GM13977 (cell line): ENCODE measurements at places on chromosomes 6 and 20.

GRCh38 chr6:149168968-149169367 is 148.5 kb upstream of the TAB2 start:
- DNase-seq = no peak

- DNase-seq = no peak
Measured at GRCh38 chr6:156427345-156427744, 349.8 kb upstream of the ARID1B start.

GRCh38 chr20:36084897-36085613 is 69.5 kb upstream of the EPB41L1 start:
- DNase-seq = no peak

DNA sequence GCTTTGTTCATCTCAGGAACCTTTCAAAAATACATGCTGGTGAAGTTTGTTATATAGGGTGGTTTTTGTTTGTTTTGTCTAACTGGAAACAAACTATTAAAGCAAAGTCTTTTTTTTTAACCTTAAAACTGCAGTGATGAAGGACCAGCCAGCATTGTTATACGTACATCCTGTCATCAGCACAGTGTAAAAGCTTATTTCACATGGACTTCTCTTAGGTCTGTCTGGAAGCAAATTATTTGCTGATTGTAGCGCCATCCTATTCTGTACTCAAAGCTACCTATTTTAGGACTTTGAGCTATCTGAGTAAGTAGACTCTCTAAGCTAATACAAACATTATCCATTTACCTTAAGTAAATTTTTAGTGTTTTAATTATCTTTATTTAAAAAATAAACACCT is 61.7 kb downstream of the SNX9 start:
- DNase-seq = no peak

DNA sequence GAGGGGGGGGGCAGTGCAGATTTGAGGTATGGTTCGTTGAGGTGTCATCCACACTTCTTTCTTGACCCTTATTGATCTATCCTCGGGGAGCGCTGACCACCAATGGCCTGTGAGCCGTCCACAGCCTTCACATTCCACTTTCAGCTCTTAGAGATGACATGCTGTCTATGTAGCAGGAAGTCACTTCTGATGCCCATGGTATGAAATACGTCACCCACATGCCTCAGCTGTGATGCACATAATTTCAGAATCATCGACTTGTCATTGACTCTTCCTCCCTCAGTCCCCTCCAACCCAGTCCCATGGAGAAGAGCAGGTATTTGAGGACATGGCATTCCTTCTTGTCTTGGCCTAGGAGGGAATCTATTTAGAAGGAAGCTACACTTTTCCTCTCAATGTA is 4.7 kb upstream of the ADGRF5 start:
- no peak for DNase-seq

- DNase-seq = no peak
Measured at GRCh38 chr20:277496-277781, 13.1 kb downstream of the C20orf96 start.

GRCh38 chr6:100664274-100665040 is 199.7 kb upstream of the SIM1 start:
- no peak for DNase-seq

GRCh38 chr6:82687855-82688254 is 324.2 kb downstream of the TPBG start:
- no peak for DNase-seq

DNA sequence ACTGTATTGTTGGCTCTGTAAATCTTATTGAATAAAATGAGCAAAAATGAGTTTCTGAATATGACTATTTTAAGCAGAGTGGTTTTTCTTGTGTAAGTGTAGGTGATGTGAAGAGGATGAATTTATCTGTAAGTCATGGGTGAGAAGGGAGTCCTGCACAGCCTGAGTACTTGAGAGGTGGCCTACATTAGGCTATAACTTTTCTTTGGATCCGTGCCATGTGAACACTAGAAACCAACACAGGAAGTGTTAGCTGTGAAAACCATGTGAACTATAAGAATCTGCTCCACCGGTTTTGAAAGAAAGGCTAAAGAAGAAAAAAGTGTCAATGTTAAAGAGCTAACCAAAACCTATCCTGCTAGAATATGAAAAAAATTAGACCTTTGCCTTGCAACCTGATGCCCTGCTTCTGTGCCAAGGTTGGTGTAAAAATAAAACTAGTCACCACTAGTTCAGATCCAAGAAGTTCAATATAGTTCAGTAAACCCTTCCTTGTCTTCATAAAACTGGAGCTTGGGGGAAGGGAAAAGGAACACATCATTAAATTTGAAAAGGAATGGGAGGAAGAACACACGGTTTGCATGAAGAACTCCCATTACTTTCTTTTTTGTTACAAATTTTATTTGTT is 21.3 kb downstream of the PLCB1 start:
- no peak for DNase-seq

GRCh38 chr6:14841901-14842421 is 403.9 kb upstream of the JARID2 start:
- no peak for DNase-seq

- DNase-seq = no peak
Measured at GRCh38 chr6:125165776-125166175, 12.2 kb downstream of the TPD52L1 start.

DNA sequence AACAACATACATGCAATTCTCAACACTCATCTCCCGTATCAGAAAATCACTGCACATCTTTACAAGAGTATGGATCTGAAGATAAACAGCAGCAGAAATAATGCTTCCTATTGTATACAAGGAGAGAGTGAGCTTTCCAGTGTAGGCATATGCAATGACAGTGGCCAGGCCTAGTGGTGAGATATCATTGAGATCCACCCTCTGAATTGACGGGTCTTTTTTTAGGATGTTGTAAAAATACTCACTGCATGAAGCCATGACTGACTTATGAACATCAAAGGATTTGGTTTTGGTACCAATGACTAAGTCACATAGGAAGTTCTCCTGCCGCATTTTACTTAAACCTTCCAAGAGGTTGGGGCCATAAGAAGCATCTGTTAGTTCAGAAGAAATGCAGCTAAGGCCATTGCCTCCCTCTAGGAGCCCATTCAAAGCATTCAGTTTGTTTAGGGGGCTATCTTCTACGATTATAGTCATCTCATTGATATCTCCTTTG is 10.8 kb downstream of the KLHL31 start:
- no peak for DNase-seq

DNA sequence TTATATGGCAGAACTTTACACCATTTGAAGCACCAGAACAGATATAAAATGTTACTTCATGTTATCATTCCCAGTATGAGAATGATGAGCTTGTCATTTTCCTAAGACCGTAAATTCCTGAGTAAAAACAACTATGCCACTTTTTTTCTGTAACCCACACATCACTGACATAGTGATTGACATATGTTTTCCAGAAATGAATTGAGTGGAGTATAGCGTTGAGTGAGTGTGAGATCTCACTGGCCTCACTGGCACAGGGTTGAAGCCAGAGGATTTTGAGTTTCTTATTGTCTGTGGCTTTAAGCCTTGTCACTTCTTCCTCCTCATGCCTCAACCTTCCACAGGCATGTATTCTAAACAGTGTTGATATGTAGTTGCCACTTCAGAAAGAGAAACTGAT is 62.3 kb downstream of the PDE7B start:
- no peak for DNase-seq

DNA sequence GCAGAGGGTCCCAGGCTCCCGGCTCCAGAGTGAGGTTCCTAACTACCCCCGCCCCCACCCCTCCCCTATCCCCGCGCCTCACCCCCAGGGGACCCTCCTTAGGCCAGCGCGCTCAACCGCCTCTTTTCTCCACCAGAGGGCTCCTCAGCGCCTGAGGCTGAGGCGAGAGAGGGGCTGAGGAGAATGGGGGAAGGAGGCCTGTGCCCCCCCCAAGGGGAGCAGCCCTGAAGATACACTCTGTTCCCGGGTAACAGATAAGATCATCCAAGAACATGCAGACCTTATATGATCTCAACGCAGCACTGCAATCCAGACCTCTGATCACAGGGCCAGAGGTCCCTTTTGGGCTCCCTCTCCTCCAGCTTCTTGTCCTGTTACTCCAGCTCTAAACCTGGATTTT is 43.3 kb upstream of the MRPS10 start:
- DNase-seq = peak; percentile 79

DNA sequence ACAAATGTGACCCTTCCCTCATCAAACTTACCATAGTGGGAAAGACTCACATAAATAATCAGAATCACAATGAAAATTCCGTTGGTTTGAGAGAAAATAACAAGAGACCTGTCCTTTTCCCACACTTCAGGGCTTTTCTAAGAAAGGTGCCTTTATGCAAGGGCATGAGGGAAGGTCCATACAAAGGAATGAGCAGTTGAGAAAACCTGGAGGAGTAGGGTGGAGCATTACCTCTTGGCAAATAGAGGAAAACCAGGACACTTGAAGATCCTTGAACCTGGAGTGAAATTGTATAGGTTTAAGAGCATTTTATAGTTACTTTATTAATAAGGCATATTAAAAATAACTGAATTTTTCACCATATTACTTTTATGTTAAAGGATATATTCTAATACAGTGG is 54.3 kb downstream of the UBR2 start:
- DNase-seq = no peak

DNA sequence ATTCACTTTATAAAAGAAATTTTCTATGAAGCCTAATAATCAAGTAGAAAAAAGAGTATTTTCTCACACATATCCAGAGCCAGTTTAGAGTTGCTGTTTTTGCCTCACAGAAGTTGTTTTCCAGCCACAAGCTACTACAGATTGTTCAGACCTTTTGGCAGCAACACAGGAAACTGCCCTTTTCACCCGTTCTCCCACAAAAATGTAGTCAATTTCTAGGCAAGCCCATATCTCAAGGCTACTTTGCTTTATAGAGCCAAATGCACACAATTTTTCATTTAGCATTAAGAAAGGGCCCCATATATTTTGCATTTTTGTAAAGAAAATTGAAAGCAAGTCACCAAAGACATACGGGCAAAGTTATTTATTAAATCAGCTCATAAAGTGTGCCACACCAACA is 49.5 kb downstream of the EPB41L2 start:
- DNase-seq = no peak

DNA sequence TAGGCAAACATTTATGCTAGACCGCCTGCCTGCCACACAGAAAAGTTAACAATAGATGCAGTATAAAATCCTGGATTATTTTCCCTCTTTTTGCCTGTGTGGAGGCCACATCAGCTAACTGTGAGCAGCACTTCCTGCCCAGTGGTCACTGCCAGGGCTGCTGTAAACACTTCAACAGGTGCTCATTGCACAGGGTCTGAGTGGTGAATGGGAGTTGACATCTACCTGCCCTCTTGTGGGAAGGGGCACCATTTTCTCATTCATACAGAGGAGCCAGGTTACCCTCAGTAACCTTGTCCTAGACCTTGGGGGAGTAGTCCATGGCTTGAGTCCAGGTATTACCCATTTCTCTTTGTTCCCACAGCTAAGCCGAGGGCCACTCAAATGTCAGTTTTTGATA is 235.3 kb downstream of the TMEM242 start:
- DNase-seq = no peak

GRCh38 chr6:92159046-92159445 is 1260.3 kb downstream of the EPHA7 start:
- no peak for DNase-seq

DNA sequence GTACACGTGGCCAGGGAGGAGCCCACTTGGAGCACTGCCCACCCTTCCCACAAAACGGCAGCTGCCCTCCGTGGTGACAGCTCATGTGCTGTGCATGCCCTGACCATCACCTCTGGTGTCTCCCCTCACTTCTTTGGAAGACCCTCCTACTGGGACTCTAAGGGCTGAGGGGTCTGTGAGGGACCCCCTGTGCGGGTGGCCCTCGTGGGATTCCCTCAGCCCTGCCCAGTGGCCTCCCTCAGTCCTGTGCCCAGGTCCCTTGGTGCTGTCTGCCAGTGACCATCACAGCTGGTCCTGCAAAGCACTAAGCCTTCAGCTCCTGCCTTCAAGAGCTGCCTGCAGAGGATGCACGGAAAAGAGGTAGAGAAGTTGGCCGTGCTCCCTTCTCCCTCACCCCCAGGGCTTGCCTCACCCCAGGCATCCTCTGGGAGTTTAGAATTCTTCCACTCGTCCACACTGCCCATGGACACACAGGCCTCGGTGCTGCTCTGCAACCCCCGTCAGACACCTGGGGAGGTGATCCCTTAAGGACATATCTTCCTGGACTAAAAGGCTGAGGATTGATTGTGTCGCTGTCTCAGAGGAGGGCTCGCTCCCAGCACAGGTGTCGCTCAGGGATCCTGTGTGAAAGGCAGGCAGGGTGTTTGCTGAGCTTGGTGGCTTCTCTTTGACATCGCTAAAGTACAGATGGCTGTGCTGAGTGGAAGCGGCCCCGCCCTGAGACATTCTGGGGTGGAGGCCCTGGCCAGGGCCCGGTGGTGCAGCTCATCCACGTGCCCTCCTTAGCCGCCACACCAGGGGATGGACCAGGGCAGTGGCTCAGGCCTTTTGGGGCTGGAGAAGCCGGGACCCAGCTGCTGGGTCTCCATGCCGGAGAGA is 119.5 kb upstream of the FRMD1 start:
- no peak for DNase-seq

DNA sequence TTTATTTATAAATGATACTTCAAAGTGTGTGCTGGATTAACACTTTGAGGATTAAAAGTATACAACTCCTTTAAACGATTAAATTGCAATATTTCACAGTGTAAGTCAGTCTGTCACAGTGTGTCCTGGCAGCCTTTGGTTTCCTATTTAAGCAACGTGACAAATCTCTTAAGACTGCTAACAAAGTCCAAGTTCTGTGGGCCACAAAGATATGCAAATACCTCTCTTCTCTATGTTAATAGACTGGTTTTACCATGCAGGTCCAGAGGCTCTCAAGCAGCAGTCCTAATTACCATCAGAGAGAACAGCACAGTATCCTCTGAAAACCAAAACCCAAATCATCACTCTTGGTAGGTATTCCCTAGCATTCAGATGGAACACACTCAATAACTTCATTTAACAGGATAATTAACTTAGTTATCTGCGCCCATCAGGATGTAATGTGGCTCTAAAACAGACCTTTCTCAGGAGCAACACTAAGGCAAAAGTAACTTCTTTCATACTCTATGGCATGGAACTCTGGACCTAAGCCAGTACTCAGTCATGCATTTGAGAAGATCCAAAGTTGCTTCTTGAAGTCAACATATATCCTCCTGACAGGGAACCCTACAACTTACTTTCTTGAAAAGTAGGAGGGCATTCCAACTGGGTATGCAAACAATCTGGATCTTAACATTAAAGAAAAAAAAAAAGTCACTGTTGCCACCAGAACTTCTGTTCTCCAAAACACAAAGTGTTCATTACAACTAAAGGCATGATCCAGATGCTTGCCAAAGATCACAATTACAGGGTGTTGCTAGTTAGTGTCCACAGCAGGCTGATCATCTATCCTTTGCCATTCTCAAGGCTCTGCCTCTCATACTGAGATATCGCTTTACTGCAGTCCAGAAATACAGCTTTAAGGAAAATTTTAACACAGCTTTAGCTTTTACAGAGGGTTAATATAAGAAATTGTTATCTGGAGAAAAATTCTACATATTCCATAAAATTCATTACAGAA is 53.2 kb downstream of the MAN1A1 start:
- no peak for DNase-seq

DNA sequence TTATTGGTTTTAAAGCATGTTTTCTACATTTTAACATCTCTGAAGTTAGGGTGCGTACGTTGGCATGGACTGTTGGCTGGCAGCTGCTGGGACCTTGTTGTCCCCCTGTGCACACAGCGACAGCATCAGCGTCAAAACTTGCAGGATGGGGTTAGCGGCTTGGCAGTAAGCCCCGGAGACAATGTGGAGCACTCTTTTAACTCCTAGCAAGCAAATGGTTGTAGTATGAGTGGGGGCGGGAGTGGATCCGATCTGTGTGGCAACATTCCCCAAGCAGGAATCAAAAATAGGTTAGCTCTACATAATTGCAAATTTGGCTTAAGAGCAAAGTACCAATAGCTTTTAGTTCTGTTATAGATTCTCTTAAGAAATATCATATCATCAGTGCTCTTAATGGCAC is 70.1 kb downstream of the NRN1 start:
- DNase-seq = no peak
